ENCODE measurements at places on chromosomes 13 and 19.

DNA sequence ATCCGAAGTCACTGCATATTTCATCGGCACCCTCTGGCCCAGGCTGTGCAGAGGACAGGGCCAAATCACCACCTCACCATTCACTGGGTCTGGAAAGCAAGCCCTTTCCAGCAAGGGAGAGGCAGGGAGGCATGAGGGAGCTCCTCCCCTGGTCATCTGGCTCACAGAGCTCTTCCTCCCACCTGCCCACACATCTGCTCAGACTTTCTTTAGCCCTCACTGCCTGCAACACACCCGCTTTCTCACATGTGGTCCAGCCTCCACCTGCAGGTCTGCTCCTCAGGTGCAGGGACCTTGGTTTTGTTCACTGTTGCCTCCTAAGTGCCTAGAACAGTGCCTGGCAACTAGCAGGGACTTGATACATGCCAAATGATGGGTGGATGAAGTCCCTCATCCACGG lies 21.0 kb upstream of the SLC35E1 start:
- no peak for DNase-seq

DNA sequence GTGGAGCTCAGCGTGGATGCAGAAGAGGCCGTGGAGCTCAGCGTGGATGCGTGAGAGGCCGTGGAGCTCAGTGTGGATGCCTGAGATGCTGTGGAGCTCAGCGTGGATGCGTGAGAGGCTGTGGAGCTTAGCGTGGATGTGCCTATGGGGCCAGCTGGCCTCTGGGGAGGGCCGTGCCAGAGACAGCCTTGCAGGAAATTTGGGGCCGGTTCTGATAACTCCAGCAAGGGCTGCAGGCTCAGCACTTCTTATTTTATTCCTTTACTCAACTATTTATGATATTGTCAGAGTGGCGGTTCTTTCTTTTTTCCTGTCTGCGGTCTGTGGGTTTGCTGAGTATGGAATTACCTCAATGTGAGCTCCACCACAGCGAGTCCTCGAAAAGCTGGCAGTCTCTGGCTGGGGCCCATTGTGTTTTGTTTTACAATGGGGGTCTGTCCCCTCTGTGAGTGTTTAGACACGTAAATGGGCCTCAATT lies 17.8 kb upstream of the TMEM255B start:
- peak; percentile 41 for DNase-seq

DNA sequence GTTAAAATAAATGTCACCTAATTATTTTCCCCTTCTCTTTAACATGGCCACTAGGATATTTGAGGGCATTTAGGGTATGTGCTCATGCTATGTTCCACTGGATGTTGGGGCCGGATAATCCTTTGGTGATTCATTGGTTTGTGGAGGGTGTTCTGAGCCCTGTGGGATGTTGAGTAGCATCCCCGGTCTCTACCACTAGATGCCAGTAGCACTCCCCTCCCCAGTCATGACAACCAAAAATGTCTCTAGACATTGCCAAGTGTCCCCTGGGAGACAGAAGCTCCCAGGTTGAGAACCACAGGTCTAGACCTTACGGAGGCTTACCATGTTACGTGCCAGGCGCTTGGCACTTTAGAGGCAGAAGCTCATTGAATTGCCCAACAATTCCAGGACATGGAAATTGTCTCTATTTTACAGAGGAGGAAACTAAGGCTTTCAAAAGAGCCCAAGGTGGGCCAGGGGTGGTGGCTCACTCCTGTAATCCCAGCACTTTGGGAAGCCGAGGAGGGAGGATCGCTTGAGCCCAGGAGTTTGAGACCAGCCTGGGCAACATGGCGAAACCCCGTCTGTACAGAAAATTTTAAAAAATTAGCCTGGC lies 14.1 kb downstream of the SHANK1 start:
- DNase-seq = no peak

GRCh38 chr13:73938372-73939070 lies 195.7 kb downstream of the KLF12 start:
- DNase-seq = no peak

GRCh38 chr13:29800687-29801086 lies 49.7 kb downstream of the UBL3 start:
- DNase-seq = no peak

- no peak for DNase-seq
These were observed 199.2 kb downstream of the LACC1 start for GRCh38 chr13:44078806-44079376.

All from left hindlimb (tissue), 1 donor.